ENCODE measurements at places on chromosomes 5 and 9.

DNA sequence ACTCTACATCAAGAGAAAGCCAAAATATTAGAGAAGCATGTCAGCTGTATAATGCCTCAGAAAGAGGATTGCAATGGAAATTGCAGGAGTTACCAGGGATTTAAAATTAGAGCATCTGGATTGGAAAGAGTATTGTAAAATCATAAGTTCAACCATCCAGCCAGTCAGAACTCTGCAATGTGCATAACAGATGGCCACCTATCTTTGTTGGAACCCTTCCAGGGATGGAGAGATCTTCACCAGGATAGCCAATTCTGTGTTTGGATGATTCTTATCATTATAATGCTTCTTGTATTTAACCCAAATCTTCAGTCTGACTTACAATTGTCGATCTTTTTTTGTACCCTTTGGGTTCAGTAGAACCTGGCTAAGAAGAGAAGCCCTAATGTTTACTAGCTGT is 164.4 kb downstream of the TLR4 start:
- no peak for DNase-seq

- DNase-seq: no peak
Observed at GRCh38 chr9:106868565-106868964, 5.6 kb downstream of the ZNF462 start.

- DNase-seq: no peak
Observed at GRCh38 chr9:33136721-33137670, 30.1 kb downstream of the B4GALT1 start.

DNA sequence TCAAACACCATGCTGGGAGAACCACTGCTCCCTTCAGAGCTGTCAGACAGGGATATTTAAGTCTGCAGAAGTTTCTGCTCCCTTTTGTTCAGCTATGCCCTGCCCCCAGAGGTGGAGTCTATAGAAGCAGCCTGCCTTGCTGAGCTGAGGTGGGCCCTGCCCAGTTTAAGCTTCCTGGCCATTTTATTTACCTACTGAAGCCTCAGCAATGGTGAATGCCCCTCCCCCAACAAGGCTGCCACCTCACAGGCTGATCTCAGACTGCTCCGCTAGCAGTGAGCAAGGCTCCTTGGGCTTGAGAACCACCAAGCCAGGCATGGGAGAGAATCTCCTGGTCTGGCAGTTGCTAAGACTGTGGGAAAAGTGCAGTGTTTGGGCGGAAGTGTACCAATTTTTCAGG is 205.5 kb upstream of the PTGER4 start:
- no peak for DNase-seq

DNA sequence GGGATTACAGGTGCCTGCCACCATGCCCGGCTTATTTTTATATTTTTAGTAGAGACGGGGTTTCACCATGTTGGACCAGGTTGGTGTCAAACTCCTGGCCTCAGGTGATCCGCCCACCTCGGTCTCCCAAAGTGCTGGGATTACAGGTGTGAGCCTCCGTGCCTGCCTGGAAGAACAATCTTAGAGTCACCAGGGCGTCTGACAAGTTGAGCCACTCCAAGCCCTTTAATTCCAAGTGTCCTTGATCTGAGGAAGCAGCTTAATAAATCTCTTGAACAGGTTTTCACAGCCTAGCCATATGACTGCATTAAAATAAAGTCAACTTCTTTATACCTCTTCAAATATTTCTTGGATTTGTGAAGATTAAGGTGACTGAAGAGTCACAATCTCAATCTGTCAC is 31.5 kb downstream of the SLC44A1 start:
- DNase-seq: no peak

GRCh38 chr9:84471816-84472215 is 131.3 kb upstream of the SLC28A3 start:
- no peak for DNase-seq

DNA sequence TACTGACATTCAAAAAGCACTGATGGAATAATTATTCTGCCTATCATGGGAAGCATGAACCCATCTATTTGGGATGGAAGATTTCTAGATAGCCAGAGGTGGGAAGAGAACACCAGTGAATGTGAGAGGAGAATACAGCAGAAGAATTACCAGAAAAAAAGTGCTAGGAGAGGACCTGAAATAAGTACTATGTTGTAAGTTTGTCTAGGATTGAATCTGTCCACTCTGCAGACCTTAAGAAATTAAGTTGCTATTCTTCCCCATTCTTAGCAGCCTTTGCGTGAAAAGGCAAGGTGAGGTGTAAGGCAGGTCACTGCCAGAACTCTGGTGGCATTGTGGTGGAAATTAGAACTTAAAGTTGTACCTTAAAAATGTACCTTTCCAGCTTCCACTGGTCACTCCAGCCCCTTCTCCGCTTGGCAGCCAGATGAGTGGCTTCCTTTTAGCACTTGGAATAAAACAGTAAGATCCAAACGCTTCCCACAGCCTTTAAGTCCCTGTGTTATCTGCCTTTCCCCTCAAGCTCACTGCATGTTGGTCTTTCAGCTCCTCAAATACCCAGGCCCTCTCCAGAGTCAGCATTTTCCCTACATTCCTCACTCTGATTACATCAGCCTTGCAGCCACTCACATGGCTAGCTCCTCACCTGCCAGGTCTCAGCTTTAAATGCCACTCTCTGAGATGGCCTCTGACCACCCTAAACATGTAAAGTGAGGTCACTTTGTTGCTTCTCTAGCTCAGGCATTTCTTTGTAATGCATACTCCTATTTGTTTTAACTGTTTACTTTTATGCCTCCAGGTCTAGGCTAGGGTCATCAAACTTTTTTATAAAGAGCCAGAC is 253.0 kb downstream of the EPB41L4A start:
- DNase-seq: no peak

DNA sequence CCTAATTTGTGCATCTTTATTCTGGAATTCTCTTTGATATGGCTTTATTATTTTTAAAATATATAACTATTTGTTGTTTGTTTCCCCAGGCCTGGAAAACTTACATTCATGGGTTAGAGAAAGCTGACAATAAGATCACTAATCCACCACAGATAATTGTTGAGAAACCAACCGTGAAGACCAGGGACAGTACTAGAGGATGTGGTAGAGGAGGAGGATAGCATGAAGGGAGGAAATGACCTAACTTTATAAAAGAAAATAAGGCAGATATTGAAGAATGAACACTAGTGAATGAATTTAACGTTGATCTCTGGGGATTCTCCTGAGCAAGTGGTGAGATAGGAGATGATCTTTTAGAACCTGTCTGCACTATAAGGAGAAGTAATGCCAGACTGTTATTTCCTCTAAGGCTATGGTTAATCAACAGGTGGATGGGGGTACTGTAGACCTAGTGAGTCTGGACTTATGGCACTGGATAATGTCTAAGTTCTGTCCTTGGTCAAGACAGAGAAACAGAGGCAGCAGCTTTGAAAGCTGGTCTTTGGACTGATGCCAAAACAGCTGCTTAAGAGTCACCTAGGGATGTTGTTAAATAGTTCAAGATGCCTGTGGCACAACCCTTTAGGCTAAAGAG is 52.4 kb downstream of the NREP start:
- no peak for DNase-seq

GRCh38 chr9:106869458-106869857 is 6.5 kb downstream of the ZNF462 start:
- DNase-seq: no peak

GRCh38 chr5:162163663-162164062 is 96.1 kb downstream of the GABRG2 start:
- DNase-seq: no peak

DNA sequence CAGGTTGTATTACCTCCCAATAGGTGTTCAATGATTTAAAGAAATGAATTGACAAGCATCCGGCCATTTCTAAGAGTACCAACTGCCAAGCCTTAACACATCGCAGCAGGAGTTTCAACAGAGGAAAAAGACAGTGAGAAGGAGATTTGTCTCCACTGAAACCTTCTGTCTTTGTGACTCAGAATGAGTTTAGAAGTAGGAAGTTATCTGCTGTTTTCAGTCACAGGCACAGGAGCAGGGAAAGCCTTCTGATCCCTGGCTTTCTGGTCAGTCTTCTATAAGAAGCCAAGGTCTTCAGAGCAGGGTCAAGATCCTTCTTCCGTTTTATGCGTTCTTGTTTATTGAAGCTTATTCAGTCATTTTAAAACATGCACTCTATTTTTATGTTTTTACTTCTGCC is 390.7 kb upstream of the PCSK5 start:
- DNase-seq: no peak

GRCh38 chr9:106648799-106649198 is 214.2 kb upstream of the ZNF462 start:
- DNase-seq: no peak

- no peak for DNase-seq
Observed at GRCh38 chr9:79645110-79645509, 73.3 kb downstream of the TLE4 start.

DNA sequence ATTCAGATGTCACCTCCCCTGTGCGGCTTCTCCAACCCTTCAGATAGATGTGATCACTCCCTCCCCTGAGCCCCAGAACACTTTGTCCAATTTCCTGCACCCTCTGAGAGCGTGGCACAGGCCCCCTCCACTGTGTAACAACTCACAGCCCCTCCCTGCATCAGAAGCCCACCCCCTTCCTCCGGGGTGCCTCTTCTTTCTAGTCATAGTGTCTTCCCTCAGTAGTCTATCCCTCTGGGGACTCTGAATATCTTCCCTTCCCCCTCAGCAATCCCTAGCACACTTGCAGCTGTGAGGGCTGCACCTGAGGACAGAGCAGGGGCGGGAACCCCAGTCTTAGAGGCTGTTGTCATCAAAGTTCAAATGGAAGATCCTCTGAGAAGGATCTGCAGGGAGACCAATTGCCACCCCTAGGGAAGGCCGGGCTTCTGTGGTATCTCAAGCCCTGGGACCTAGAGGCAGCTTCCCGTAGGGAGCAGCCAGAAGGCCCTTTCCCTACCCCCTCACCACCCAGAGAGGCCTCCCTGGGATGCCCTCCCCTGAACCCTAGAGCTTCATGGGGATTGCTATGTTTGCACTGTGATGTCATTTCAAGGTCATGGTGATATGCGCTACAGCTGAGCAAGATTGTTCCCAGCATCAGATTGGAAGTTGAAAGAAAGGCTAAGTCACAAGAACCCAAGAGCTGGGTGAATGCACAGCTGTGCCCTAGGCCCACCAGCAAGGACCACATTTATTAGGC is 70.7 kb downstream of the THBS4 start:
- DNase-seq: no peak

Measured in aorta (tissue), 5 donors.